Stimulated activated CD4-positive, alpha-beta T cell treated with anti-CD3 and anti-CD28 coated beads, Interleukin-2, amount 100 ng/mL, for 24 hours (primary cell): ENCODE measurements at places on chromosomes 5 and 9.

DNA sequence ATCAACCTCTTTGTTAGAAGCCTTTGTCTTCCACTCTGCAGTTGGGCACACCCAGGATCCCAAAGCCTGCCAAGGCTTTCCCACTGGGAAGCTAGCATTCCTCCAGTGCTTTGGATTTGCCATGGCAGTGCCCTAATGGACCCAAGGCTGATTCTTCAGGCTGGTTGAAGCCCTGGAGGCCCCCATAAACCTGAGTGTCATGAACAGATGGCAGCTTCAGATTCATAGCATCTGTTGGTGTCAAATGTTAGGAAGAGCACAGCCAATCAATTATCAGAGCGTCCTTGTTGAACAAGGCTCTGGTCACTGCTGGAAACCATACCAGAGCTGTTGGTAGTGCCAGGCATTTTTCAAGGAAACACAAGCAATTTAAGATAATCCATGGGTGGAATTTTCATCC, 241.1 kb upstream of the KLF4 start:
- DNase-seq, result no peak

- no peak for DNase-seq
Measured at GRCh38 chr9:82570226-82570625, 492.7 kb downstream of the RASEF start.

DNA sequence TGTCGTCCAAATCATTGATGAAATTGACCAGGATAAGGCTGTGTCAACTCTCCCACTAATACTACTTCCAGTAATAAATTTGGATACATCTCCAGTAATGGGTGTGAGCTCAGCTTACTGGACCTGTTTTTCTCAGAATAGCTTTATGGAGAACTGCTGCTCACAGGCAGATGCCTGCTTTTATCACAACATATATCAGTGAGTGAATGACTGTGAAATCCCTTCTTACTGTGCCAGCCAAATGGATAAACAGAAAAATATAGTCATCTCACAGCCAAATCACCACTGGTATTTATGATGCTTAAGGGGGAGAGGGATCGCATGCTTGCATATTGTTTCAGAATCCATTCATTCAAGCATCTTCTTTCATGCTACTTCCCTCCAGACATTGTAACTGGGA, 148.4 kb upstream of the PAPPA start:
- DNase-seq, result no peak

DNA sequence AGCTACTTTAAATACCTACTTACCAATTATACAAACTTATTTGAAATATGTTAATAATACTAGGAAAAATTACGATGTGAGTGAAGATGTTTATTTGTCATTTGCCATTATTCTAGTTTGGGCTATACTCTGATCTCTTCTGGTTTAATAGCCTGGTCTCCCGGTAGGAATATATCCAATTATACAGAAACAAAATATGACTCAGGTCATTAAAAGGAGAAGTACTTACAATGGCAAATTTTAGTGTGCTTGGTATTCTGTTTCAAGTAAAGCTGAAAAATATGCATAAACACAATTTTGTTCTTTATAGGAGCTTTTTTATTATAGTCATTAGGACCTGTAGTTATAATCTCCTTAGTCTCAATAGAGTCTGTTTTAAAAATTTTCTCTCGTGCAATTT, 176.8 kb downstream of the SLCO4C1 start:
- no peak for DNase-seq

GRCh38 chr5:174490728-174491127, 233.7 kb upstream of the MSX2 start:
- no peak for DNase-seq

GRCh38 chr9:34413231-34413852, 36.6 kb upstream of the MYORG start:
- peak; percentile 33 for DNase-seq

GRCh38 chr9:34907044-34907443, 51.0 kb upstream of the PHF24 start:
- DNase-seq, result no peak

DNA sequence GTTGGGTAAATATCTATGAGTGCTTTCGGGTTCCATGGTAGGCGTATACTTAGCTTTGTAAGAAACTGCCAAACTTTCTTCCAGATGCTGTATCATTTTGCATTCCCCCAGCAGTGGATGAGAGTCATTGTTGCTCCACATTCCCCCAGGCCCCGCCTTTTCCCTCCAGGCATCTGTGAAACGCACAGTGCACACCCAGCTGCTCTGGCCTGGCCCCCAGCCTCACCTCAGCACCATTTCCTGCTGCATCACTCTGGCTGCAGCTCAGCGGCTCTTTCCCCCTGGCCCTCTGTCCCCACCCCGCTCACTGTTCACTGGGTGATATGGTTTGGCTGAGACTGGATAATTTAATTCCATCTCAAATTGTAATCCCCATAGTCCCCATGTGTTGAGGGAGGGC, 76.6 kb upstream of the SPTLC1 start:
- DNase-seq, result no peak

DNA sequence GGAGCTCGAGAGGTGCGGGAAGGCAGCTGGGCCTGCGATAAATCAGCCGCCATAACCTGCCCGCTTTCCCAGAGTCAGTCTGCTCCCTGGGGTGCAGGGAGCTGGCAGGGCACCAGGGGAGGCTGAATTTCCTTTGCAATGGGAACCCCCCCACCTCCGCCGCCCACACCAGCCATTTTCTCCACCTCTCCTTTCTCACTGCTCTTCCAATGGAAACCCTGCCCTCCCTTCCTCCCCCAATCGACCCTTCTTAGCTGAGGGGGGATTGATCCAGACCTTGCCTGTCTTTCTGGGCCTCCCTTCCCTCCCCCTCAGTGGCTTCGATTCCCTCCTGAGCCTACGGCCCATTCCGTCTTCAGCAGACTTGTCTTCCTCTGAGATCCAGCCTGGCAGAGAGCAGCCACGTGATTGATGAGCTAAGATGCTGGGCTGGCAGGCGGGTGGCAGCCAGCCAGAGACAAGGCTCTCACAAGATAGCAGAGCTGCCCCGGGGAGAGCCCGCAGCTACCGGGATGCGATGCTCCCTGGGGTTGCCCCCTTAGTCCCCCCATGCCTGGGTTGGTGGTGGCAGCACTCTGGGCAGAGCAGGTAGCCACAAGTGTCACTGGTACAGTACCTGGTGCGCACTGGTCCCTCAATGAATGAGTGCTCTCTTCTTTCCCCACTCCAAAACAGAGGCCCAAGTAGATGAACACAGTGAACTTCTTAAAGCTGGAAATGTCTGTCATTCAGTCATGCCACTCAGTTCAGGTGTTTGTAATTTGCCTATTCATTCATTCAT, 53.7 kb upstream of the FABP6 start:
- no peak for DNase-seq

GRCh38 chr5:22372826-22373660, 480.1 kb downstream of the CDH12 start:
- no peak for DNase-seq

DNA sequence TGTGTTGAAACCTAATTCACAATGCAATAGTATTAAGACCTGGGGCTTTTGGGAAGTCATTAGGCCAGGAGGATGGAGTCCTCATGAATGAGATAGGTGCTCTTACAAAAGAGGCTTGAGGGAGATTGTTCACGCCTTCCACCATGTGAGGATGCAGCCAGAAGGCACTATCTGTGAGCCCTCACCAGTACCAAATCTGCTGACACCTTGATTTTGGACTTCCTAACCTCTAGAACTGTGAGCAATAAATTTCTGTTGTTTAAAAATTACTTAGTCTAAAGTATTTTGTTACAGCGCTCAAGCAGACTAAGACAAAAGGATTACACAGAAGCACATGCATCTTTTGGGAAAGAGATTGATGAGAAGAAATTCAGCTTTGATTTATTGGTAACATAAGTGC, 232.9 kb upstream of the NR4A3 start:
- DNase-seq, result no peak

GRCh38 chr5:43396762-43397304, 15.4 kb downstream of the CCL28 start:
- DNase-seq, result peak; percentile 63

GRCh38 chr5:148956477-148957385, 106.1 kb downstream of the SH3TC2 start:
- DNase-seq, result no peak
